Stimulated activated CD8-positive, alpha-beta memory T cell treated with anti-CD3 and anti-CD28 coated beads, Interleukin-7, amount 100 ng/mL, for 4 hours (primary cell): ENCODE measurements at places on chromosomes 2 and 18.

GRCh38 chr2:182763311-182763912 lies 47.4 kb downstream of the DNAJC10 start:
- no peak for DNase-seq

GRCh38 chr2:153106802-153107477 lies 371.6 kb downstream of the RPRM start:
- DNase-seq, result no peak

GRCh38 chr2:196206804-196207203 lies 35.4 kb upstream of the STK17B start:
- no peak for DNase-seq

DNA sequence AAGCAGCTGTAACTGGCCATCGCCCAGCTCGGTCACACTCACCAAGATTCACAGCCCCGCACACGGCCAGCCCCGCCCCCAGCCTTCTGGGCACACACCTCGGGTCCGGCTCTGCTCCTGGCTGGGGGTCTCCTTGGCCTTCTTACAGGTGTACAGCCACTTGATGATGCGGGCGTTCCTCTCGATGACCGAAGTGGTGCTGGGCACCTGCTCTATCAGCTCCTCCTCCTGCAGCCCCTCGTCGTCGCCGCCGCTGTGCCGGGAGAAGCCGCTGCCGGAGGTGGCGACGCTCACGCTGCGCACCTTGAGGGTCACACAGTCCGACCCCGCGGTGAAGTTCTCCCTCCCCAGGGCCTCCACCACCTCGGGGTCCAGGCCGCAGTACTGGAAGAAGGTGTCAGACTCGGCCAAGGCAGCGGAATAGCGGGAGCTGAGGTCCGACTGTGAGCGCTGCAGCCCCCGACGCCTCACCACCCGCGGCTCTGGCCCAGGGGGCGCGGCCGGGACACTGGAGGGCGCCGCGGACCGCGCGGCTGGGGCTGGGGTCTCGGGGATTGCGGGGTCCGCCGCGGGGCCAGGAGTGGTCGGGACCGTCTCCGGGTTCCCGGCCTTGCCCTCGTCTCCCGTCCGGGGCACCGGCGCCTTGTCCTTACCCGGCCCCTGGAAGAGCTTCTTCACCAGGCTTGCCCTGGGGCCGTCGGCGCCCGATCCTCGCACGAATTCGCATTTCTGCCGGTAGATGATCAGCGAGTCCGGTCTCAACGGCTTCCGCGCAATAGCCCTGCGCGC lies 769 bp downstream of the FAM110C start:
- DNase-seq, result no peak

- DNase-seq, result no peak
Measured at GRCh38 chr2:164882276-164882675, 40.7 kb upstream of the COBLL1 start.
